Prostate gland (tissue), 2 donors: ENCODE measurements at places on chromosomes 11 and 22. TPM values are rescaled to one million over a fixed set of nuclear protein-coding genes. Genes with fewer than 3 reads are reported as not detected.

GRCh38 chr11:85974122-85974521 is 94.8 kb downstream of the PICALM start:
- no peaks in the 10 kb centered on the region for H3K4me1 ChIP-seq
- no peaks in the 10 kb centered on the region for H3K36me3 ChIP-seq
- H3K27ac ChIP-seq, result no peak overlapping the region
- no peak for DNase-seq
- no peaks in the 10 kb centered on the region for H3K27me3 ChIP-seq

Gene CDKN1C
- total RNA-seq, result 42.7 TPM

DNA sequence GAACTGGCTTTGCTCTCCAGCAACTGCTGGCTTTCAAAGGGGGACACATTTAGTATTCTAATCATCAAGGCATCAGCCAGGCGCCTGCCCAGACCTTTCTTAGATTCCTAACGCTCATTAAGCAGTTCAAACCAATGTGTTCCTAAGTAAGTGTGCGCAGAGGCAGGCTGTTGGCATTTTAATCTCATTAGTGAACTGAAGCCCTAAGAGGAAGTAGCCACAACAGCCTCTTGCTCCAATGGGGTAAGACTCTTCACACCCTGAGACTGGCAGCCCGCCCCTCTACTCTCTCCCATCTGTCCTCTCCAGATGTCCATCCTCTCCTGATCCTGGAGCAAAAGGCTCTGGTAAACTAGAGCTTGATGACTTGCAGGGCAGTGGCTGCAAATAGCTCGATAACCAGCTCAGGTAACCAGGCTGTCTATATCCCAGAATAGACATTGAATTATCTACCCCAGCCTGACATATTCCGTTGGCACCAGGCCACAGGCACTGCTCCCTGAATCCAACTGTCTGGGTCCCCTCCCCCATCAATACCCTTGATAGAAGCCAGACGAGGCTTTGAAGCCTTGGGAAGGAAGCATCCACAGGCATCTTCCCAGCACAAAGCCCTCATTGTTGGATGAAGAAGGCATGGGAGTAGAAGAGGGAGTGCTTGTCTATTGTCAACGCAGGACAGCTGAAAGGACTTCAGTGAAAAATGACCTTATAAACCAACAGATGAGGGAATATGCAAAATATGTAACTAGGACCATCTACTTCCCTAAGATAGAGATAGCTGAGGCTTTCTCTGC is 321.1 kb downstream of the TENM4 start:
- H3K27ac ChIP-seq, result no peak overlapping the region
- DNase-seq, result no peak
- no peaks in the 10 kb centered on the region for H3K27me3 ChIP-seq
- no peak overlapping the region for H3K4me3 ChIP-seq

Gene SBF1
- total RNA-seq, result 144 TPM

Gene MYO18B
- 3.1 TPM for total RNA-seq

Gene PMM1
- 49.0 TPM for total RNA-seq

Gene TSGA10IP
- total RNA-seq, result not detected

Gene NAV2
- 17.1 TPM for total RNA-seq

DNA sequence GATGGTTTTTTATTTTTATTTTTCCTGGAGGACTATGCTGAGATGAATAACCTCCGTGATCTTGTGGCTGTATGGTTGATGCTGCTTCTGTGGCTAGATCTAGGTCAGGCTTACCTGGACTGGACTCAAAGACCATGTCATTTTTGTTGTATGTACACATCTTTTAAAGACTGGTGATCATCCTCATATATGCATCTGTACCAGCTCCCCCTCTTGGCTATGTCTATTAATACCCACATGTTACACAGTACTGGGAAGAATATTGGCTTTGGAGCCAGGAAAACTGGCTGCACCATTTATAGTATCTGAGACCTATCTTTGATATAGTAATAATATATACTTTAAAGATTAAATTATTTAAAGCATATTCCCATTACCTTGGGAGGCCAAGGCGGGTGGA is 18.4 kb upstream of the PITPNB start:
- no peaks in the 10 kb centered on the region for H3K27me3 ChIP-seq
- no peak overlapping the region for H3K4me3 ChIP-seq
- DNase-seq, result no peak
- H3K27ac ChIP-seq, result no peak overlapping the region
- no peaks in the 10 kb centered on the region for H3K4me1 ChIP-seq
- H3K36me3 ChIP-seq, result no peaks in the 10 kb centered on the region

- H3K27me3 ChIP-seq, result no peaks in the 10 kb centered on the region
- no peak overlapping the region for H3K27ac ChIP-seq
- no peaks in the 10 kb centered on the region for H3K4me1 ChIP-seq
- H3K4me3 ChIP-seq, result no peak overlapping the region
Measured at GRCh38 chr22:19927696-19928095, 13.9 kb upstream of the COMT start.

DNA sequence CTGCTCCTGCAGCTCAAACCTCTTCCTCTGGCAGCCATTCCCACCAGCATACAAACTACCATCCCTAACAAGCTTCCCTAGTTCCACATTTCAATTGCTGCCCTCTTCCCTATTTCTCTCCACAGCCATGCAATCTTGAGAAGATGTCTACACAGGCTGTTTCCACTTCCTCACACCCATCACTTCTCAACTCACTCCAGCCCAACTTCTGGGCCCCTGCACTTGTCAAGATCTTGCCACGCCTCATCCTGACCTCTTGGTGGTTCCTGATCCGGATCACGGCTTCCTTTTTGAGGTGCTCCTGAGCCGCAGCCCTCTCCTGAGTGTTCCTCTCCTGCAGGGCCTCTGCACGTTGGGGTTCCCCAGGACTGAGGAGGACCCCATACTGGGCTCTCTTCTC is 22.6 kb downstream of the RPL27A start:
- peaks cover 4% of the 10 kb centered on the region for H3K4me1 ChIP-seq
- H3K27me3 ChIP-seq, result no peaks in the 10 kb centered on the region
- DNase-seq, result no peak
- no peaks in the 10 kb centered on the region for H3K36me3 ChIP-seq
- no peak overlapping the region for H3K27ac ChIP-seq

Gene TEAD1
- total RNA-seq, result 87.0 TPM

Gene PLEKHA7
- total RNA-seq, result 14.6 TPM

- H3K4me3 ChIP-seq, result no peak overlapping the region
- DNase-seq, result no peak
- H3K36me3 ChIP-seq, result no peaks in the 10 kb centered on the region
Measured at GRCh38 chr11:74004046-74004695, 4.7 kb downstream of the UCP3 start.

Gene TMEM191B
- 7.3 TPM for total RNA-seq

- H3K36me3 ChIP-seq, result no peaks in the 10 kb centered on the region
- H3K4me1 ChIP-seq, result peaks cover 7% of the 10 kb centered on the region
- H3K4me3 ChIP-seq, result no peak overlapping the region
- H3K27ac ChIP-seq, result no peak overlapping the region
- no peak for DNase-seq
Measured at GRCh38 chr11:1461826-1462697, 24.5 kb downstream of the MOB2 start.

Gene POU2AF3
- 7.7 TPM for total RNA-seq

DNA sequence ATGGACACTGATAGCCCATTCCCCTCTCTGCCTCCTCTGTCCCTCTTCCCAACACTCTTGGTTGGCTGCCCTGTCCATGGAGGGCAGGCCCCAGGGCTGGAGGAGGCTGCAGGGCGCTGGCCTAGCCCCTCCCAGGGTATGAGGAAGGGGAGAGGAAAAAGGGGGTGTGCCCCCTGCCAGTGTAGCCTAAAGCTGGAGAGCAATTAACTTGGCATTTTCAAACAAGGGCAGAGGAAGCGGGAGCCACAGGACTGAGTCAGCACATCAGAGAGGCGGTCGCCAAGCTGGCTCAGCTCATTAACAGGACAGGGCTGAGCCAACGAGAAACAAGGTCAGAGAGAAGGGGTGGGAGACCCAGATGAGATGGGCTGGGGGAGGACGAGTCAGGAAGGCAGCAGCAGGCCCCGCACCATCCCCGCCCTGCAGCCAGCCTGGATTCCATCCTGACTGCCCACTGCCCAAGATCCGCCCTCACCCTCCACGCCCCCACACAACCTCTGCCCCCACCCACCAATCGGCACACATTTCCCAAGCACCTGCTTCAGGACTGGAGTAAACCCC is 76.3 kb downstream of the BUD13 start:
- H3K4me1 ChIP-seq, result no peaks in the 10 kb centered on the region
- H3K4me3 ChIP-seq, result no peak overlapping the region
- no peaks in the 10 kb centered on the region for H3K27me3 ChIP-seq
- no peaks in the 10 kb centered on the region for H3K36me3 ChIP-seq

Gene HOATZ
- 1.0 TPM for total RNA-seq

- no peak overlapping the region for H3K27ac ChIP-seq
- peaks cover 5% of the 10 kb centered on the region for H3K4me1 ChIP-seq
- DNase-seq, result no peak
- H3K36me3 ChIP-seq, result no peaks in the 10 kb centered on the region
Measured at GRCh38 chr11:122149202-122149601, 33.2 kb upstream of the BLID start.

- H3K4me1 ChIP-seq, result no peaks in the 10 kb centered on the region
- no peak overlapping the region for H3K27ac ChIP-seq
- H3K27me3 ChIP-seq, result no peaks in the 10 kb centered on the region
- no peaks in the 10 kb centered on the region for H3K36me3 ChIP-seq
- H3K4me3 ChIP-seq, result no peak overlapping the region
Measured at GRCh38 chr22:40928657-40929056, 22.5 kb upstream of the RBX1 start.

- no peaks in the 10 kb centered on the region for H3K4me1 ChIP-seq
- H3K36me3 ChIP-seq, result no peaks in the 10 kb centered on the region
- DNase-seq, result no peak
Measured at GRCh38 chr11:2867722-2868505, 17.7 kb downstream of the CDKN1C start.

Gene MRGPRX3
- not detected for total RNA-seq

Gene MS4A15
- total RNA-seq, result not detected

- DNase-seq, result no peak
- no peaks in the 10 kb centered on the region for H3K36me3 ChIP-seq
Measured at GRCh38 chr22:27345691-27346090, 455.9 kb downstream of the MN1 start.

DNA sequence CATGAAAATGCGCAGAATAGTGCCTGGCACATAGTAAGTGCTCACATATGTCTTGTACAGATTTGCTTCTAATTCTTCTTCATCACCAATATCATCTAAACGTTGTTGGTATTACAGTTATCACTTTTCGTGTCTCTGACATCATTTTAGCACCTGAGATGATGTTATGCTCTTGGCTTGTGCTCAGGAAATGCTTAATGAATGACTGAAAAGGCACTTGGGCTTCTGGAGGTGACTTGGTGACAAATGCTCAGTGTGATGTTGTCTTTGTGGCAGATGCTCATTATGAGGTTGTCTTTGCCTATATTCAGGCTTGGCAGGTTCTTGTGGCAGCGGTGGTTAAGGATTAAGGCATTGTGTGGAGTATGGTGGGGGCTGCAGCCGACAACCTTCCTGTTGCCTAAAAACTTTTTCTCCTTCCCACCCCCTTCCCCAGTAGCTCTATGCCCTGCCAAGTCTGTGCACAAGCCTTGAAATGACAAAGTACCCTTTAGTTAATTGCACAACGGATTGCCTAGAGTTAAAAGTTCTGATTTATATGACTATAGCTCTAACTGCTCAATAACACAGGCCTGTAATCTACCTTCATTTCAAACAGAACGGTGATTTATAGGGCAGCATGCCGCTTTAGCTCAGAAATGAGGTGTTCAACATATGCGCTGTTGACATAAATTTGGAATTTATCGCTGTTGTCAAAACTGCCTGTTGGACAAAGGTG is 82.5 kb downstream of the ZBTB16 start:
- H3K4me3 ChIP-seq, result no peak overlapping the region
- peak overlapping the region; percentile 99 for H3K27ac ChIP-seq
- peaks cover 25% of the 10 kb centered on the region for H3K4me1 ChIP-seq
- no peaks in the 10 kb centered on the region for H3K36me3 ChIP-seq

- no peaks in the 10 kb centered on the region for H3K4me1 ChIP-seq
- no peaks in the 10 kb centered on the region for H3K36me3 ChIP-seq
- no peak for DNase-seq
- H3K27me3 ChIP-seq, result no peaks in the 10 kb centered on the region
- no peak overlapping the region for H3K4me3 ChIP-seq
Measured at GRCh38 chr11:17906436-17906835, 106.4 kb downstream of the SERGEF start.
